Kidney glomerular epithelial cell (primary cell): ENCODE measurements at places on chromosomes 7 and 10.

DNA sequence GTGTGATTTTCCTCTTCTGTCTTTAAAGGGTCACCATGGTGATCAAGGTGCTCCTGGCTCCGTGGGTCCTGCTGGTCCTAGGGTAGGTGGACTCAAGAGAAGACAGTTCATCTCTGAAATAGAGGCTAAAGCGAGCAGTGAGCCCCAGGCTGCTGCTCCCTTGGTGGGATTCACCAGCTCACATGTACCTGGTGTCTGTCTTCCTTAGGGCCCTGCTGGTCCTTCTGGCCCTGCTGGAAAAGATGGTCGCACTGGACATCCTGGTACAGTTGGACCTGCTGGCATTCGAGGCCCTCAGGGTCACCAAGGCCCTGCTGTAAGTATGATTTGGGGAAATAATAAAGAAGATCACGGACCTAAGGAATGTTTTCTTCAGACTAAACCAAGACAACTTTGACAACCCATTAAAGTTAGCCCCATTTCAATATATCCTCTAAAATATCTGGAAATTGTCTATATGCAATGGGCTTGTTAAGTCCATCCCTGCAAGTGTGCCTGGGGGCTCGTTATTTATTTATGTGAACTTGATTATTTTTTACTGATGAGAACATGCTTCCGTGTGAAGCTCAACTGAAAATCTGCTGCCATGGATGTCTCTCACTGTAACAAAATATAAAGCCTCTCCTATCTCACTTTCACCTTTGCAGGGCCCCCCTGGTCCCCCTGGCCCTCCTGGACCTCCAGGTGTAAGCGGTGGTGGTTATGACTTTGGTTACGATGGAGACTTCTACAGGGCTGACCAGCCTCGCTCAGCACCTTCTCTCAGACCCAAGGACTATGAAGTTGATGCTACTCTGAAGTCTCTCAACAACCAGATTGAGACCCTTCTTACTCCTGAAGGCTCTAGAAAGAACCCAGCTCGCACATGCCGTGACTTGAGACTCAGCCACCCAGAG, 32.5 kb downstream of the COL1A2 start:
- DNase-seq, result no peak

GRCh38 chr7:76267894-76268183, 34.6 kb upstream of the HSPB1 start:
- DNase-seq, result no peak

GRCh38 chr7:28361551-28361950, 50.8 kb upstream of the CREB5 start:
- DNase-seq, result no peak

DNA sequence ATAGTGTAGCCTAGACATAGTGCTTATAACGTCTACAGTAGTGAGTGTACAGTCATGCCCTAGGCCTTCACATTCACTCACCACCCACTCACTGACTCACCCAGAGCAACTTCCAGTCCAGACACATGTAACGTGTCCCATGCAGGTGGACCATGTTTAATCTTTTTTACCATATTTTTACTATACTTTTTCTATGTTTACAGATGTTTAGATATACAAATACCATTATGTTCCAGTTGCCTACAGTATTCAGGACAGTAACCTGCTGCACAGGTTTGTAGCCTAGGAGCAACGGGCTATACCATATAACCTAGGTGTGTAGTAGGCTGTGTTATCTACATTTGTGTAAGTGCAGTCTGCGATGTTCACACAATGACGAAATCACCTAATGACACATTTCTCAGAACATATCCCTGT, 11.0 kb downstream of the MPP7 start:
- DNase-seq, result peak; percentile 76

GRCh38 chr7:97390915-97391593, 273.6 kb downstream of the SDHAF3 start:
- DNase-seq, result no peak

DNA sequence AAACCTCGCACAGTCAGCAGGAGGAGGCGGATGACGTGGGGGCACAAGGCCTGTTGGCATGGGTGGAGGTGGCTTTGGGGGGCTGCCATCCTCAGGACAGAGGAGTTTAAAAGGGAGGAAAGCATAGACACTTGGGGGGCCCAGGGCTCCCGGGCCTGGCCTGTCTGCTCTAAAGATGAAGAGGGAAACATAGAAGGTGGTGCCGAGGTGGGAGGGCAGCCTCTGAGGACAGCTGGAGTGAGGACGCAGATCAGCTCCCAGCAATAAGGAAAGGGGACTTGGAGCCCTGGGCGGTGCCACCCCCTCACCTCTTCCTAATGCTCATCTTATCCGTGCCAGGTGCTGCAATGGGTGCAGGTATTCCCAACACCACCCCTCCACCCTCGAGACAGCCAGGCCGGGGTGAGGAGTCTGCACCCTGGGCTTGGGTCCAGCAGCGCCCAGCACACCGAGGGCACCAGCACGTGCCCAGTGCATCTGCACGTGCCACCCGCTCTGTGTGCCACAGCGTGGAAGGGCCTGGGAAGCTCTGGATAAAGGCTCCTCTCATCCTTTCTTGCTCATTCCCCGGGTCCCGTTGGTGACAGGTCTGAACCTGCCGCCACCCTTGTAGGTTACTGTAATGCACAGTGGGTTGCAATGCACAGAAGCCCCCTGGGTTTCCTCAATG, 566.0 kb upstream of the FOXK1 start:
- no peak for DNase-seq

DNA sequence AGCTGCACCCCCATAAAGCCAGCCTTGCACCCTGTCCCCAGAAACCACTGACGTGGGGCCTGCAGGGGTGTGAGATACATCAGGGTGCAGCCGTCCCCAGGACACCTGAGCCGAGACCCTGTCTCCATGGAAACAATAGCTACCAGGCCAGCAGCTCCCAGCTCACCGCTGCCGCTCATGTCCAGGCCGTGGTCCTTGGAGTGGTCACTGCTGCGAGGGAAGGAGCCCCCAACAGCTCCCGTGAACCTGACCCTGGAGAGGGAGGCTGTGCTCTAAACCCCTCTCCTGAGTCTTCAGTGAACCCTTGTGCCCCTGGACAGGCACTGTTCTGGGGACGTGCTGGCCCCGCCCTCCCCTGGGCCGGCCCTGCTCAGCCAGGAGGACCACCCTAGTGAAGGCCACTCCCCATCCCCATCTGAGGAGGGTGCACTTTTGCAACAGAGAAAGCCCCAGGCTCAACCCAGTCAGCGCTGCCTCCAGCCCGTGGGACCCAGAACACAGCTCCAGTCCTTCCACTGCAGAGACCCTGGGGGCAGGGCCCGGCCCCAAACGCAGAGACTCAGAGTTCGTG, 19.6 kb upstream of the INPP5A start:
- DNase-seq, result no peak

DNA sequence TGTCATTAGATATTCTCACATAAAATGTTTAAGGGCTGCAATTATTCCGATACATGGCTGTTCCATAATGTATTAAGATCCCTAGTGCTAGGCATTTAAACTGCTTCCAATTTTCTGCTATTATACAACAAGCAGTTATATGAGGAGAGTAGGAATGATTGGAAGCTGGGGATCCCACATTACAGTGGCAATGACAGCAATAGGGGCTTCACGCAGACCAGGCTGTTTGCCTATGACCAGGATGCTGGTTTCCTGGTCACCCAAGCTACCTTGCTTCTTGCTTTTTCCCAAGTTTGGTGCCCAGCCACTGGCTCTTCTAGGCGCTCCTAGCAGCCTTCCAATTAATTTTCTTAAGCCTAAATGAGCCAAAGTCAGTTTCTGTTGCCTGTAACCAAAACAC, 39.3 kb downstream of the SMURF1 start:
- no peak for DNase-seq

- DNase-seq, result no peak
These were observed 21.9 kb downstream of the DNAJB6 start for GRCh38 chr7:157358753-157359096.

GRCh38 chr10:11901833-11902475, 78.8 kb downstream of the PROSER2 start:
- no peak for DNase-seq

DNA sequence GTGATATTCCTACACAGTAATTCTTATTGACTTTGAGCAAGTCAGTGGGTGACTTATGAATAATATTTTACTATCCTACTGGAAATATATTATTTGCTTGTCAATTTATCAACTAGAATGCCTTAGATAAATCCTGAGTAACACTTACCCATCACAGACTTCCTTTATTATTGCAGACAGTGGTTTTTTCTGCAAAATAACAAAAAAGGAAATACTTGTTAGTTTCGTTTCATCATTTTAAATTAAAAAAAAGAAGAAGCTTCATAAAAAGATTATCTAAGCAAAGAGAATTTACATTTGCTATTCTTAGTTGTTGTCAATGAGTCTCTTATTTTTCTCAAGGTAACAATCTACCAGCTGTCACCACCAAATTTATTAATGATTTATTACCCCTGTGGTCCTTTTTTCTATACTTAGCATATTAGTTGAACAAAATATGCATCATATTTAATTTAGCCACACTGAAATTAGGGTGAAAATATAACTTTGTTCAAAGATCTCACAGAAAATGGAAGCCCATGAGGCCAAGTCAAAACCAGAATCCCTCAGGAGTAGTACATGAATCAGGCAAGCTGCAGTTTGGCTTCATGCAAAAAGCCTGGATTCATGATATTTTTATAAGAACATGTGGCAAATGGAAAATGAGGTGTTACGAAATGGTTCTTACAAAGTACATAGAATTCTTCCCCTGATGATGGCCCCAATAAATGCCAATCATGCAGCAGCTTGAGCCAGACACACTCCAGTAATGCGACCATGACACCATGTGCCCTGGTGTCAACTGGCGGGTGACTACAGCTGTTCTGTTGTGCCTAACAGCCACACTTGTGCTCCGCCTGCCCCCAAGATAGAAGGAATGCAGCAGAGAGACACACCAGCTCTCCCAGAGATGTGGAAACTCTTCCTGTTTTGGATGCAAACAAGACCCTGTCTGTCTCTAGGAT, 132.6 kb downstream of the ELMO1 start:
- DNase-seq, result no peak

- DNase-seq, result no peak
These were observed 11.7 kb upstream of the CPA4 start for GRCh38 chr7:130281260-130281659.

DNA sequence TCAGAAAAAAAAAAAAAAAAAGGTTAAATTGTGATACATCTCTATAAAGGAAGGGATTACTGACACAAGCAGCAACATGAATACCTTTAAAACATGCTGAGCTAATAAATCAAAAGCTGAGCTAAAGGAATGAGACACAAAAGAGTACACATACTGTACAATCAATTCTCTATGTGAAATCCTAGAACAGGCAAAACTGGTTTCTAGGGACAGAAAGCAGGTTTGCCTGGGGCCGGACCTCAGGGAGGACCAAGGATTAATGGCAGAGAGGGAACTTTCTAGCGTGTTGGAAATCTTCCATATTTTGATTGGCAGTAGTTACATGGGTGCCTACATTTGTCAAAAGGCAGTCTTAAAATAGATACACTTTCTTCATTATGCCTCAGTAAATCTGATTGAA, 52.5 kb downstream of the KLRG2 start:
- DNase-seq, result no peak

- no peak for DNase-seq
These were observed 219.7 kb upstream of the ADARB2 start for GRCh38 chr10:1957057-1957456.

GRCh38 chr7:75624134-75624832, 114.5 kb downstream of the HIP1 start:
- DNase-seq, result no peak

GRCh38 chr7:35817930-35818329, 17.1 kb downstream of the SEPTIN7 start:
- no peak for DNase-seq

DNA sequence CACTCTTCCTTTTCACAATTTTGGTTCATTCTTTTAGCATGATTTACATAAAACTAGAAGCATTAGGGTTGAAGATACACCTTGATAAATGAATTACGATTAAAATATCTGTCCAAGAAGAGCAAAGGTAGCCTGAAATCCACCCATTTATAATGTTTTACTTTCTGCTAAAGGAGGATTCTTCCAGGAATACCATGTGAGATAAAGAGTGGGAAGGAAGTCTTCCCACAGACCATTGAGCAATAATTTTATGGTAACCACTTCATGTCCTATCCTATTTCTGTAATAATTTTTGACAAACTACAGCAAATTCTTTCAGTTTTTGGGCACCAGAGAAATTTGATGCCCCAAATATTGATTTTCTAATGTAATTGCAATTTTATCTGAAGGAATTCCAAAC, 150.6 kb upstream of the STEAP4 start:
- no peak for DNase-seq
